CD4-positive, alpha-beta T cell treated with Interferon alpha-2 for 1 hour (primary cell): ENCODE measurements at places on chromosomes 11 and 22.

DNA sequence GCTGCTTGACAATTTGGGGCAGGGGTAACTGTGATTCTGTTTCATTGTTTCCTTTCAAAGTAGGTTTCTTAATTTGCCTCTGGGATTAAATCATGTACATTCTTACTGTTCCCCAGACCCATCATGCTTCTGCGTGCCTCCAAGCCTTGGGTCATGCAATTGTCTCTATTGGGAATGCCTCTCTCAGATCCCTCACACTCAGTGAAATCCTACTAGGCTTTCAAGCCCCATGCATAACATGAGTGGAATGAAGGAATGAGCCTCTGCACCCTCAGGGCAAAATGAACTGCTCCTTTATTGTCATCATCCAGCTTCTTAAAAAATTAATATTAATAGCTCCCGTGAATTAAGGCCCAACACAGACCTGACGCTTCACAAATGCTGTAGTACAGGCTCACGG lies 381.7 kb downstream of the TENM4 start:
- no peak for DNase-seq

- DNase-seq = no peak
Measured at GRCh38 chr22:37186997-37187522, 987 bp downstream of the C1QTNF6 start.

DNA sequence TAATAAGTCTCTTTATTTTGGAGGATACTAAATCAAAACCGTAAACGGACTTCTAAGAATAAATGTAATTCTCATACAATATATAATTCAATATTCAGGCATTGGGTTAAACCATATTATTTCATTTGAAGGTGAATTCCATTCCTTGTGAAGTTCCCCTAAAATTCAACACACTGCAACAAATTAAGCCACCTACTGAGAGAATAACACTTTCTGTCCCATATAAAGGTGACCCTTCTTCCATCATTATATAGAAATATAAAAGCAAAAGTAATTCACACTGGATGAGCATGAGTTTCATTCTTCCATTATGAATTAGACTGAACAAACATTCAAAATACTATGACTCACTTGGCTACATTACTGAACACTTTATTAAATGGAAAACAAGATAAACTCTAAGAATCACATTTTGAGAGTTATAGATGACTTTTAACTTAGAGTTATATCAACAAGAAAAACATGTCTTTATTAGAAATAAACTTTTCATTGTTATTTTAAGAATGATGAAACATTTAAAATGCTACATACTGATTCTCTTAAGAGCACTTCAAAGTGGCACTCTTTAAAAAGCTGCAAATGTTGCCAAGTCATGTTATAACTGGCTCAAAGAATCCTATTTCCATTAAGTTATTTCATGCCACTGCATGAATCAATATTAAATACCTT lies 2.8 kb downstream of the SESN3 start:
- no peak for DNase-seq

DNA sequence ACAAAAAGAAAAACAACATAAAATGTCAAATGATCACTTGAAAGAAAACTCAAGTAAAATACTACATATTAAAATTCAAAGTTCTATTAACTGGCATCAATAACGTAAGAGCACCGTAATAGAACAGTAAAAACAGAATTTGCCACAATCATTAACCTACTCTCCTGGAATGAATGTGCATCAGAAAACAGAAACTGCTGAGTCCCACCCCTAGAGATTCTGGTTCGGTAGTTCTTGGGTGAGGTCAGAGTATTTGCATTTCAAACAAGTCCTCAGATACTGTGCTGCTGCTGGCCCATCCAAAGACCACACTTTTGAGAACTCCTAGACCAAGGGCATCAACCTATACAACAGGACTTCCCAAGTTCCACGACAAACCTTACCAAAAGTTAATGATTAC lies 23.5 kb downstream of the PITPNB start:
- no peak for DNase-seq

DNA sequence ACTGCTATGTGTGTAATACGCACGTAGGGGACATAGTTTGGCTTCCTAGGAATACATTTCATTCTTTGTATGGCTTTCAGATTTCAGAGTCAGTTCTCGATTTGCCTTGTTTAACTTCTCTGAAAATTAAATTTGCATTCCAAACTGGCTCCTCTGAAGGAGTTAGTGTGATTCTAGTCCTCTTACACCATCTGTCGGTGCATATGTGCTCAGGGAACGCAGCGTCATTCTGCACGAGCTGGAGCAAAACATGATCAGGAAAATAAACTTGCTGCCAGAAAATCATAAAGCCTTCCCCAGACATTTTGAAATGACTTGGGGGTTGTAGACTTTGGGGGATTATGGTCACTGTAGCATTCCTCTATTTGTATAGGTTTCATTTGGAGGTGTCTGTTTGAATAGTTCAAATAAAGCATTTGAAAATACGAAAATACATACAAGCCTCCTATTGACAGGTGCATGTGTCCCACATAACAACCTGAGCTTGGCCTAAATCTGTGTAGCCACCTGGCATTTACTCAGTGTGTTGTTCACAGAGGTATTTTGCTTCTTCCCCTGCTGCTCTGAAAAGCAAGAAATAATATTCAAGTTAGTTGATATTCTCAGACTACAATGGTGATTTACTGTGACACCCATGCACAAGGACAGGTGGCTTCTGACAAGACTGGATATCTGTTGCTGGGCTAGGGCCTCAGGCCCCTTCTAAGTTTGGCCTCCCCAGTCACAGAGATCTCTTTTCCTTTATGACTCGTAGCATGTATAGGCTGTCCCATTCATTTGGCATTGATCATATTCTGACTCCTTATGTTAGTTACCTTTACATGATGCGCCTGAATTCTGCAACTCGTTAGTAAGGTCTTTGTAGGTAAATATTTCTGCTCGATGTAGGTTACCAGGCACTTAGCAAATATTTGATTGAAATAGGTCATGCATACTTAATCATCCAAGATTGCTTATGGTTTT lies 81.6 kb upstream of the SORL1-AS1 start:
- no peak for DNase-seq

DNA sequence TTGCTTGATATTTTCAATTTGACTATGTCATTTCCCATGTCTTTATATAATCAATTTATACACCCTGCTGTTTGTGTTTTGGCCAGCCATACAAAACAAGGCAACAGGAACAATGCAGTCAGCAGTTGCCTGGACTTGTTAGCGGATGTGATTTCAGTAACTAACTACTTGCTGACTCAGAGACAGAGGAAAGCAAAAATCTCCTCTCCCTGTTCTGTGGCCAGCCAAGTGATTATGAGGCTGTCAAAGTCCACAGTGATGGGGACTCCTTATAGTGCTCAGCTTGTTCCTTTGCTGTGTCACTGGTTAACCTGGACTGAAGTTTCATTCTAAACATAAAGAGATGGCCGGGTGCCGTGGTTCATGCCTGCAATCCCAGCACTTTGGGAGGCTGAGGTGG lies 32.6 kb upstream of the APLP2 start:
- no peak for DNase-seq

DNA sequence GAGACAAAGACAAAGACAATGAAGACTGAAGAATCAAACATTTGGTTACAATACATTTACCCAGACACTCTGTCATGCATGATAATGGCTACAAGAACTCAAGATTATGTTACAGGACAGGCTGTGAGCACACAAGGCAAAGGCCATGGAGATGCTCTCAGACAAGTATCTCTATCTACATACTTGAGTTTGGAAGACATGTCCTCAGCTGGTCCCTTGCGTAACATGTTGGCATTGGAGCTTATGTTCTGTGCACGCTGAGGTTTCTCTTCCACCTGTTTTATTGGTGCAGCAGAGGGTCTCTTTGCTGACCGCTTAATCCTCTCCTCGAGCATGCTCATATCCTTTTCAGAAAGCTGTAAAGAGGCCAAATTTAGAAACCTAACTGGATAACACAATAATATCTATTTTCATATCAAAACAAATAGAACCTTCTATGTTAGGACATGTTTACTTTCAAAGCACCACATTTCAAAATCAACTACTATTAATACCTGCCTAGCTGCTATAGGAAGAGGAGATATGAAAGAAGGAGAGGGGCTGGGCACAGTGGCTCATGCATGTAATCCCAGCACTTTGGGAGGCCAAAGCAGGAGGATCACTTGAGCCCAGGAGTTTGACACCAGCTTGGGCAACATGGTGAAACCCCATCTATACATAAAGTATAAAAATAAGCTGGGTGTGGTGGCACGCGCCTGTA lies 41.6 kb downstream of the F2 start:
- DNase-seq = no peak

DNA sequence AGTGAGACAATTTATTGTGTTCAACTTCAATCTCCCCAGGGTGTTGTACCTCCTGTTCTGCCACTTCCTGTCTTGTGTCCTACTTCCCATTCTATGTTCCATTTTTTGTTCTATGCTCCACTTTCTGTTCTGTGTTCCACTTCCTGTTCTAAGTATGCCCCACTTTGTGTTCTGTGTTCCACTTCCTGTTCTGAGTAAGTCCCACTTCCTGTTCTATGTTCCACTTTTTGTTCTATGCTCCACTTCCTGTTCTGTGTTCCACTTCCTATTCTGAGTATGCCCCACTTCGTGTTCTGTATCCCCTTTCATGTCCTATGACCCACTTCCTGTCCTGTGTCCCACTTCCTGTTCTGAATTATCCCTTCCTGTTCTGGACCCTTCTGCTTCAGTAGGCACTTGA lies 732.7 kb downstream of the TBC1D22A start:
- peak; percentile 31 for DNase-seq

- no peak for DNase-seq
Measured at GRCh38 chr11:76788661-76789442, 5.7 kb downstream of the TSKU start.

- no peak for DNase-seq
Measured at GRCh38 chr22:29450222-29450621, 11.8 kb downstream of the RFPL1 start.

DNA sequence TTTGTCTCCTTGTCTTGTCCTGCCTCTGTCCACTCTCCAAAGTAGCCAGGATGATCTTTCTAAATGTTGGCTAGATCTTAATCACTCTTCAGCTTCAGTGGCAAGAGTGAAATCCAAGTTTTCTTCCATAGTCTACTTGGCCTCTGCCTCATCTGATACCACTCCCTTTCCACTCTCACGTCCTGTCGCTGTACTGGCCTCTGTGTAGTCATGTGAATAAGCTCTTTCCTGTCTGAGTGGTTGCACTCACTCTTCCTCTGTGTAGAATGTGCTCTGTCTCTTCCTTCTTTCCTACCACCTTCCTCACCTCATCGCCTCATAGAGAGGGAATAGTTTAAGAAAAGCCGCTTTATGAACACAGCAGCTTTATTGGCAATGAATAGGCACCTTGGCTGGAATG lies 86.5 kb downstream of the WNT11 start:
- no peak for DNase-seq

DNA sequence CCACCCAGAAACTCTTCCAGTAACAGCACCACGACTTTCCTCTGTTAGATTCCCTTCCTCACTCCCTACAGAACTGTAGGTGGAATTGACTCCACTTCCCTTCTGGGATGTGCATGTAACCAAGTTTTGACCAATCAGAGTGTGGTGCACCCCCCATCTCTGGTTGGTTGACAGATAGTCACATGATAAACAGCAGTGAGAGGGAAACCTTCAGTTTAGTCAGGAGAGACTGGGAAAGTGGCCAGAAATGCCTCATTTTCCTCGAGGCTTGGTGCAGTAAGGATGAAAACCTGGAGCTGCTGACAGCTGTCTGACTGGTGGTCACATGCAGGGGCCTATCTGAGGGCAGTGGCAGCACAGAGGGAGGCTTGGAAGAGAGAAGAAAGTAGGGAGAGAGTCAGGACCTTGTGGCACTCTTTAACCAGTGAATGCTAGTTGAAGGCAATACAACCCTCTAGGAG lies 67.3 kb upstream of the GRK3 start:
- no peak for DNase-seq

DNA sequence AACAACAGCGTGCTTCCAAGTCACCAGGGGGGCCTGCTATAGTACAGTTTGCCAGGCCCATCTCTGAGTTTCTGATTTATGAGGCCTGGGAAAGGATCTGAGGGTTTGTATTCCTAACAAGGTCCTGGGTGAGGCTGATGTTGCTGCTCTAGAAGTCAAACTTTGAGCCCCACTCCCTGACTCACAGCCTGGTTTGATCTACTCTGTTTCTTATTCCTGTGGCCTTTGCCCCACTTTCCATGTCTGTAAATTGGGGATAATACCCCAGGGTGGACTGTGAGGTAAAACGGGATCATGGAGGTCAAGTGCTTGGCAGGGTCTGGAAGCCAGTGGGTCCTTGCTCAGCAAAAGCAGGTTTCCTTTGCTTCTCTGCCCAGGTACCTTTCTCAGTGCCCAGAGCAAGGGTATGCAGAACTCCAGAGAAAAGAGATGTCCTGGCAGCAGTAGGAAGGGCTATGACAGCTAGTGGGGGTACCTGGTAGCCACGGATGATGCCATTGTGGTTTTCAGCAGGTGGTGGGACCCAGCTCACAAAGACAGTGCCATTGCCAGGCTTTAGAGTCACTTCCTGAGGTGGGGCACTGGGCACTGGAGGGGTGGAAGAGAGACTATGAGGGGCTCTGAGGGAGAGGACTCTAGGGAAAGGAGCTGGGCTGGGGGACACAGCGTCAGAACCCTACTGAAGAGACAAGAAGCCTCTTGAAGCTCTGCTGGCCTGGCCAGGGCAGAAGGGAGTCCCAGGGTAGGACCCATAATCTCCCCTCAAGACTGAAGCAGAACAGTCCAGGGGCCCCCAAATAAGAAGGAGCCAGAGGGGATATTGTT lies 2.8 kb downstream of the ROBO4 start:
- no peak for DNase-seq

DNA sequence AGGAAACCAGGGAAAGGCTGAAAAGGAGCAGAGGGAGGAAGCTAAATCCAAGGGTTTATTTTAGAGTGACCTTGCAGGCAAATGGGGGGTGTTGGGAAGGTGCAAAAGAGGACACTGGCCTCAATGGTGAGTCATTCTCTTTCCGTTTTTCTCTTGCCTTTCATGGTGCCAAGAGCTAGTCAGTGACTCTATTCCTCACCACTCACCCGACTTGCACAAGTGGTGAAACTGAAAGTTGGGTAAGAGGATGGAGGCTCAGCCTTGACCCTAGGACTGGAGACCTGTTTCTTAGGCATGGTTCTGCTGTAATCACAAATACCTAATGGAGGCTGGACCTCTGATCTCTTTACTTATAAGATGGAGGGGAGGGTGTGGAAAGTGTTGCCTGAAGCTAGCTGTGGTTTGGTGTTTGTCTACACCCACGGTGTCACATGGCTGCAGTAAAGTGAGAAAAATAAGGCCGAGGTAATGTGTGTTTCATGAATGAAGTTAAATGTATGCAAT lies 67.3 kb upstream of the CREB3L1 start:
- DNase-seq = peak; percentile 4

DNA sequence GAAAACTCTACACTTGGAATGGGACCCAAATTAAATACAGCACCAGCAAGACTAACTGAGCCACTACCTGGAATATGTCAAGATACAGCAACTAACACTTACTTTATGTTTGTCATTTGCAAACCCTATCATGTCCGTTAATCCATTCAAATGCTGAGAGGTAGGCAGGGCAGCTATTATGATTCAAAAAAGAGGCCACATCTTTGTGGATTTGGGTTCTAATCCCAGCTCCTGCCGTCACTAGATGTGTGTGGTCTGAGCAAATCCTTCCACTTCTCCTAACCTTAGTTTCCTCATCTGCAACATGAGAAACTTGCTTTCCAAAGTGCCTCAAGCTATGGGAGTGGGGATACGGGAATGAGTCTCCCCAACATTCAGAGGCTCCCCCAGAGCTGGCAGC lies 24.2 kb downstream of the FLI1 start:
- DNase-seq = no peak

GRCh38 chr11:36258730-36259360 lies 30.4 kb downstream of the COMMD9 start:
- DNase-seq = no peak
